ENCODE measurements at places on chromosomes 6 and 20. TPM values are rescaled to one million over a fixed set of nuclear protein-coding genes. Genes with fewer than 3 reads are reported as not detected.

DNA sequence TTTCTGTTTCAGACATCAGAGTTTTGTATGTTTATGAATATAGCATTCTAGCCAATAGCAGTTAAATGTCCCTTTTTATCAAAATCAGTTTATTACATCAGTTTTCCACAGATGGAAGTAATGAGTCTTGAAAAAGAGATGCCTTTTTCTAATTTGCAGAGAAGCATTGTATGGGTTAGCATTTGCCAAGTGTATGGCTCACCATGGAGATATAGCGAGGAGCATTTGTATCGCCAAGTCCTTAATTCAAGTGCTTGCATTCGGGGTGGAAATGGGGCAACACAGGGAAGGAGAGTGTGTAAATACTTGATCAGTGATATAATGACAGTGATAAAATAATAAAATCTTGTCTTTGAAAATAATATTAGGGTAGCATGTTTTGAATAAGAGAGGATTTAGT, 42.9 kb downstream of the TXLNB start:
- H3K27me3 ChIP-seq, result no peaks in the 10 kb centered on the region
- H3K36me3 ChIP-seq, result no peaks in the 10 kb centered on the region

DNA sequence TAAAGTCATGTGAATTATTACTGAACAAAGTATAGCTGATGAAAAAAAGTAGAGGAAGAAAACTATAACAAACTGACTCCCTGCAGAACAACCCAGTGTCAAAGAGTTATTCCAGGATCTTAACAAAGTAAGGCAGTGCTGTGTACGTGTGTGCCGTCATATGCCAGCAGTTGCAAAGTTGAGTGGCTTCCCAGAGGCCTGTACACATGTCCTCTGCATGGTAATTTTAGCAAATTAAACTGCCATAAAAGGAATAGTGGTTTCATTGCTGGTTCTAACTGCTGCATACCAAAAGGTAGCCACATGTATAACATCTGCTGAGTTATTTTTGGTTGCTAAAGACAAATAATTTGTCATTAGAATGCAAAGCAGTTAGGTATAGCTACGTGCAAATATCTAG, 44.8 kb downstream of the RIPOR2 start:
- no peaks in the 10 kb centered on the region for H3K4me1 ChIP-seq
- H3K27ac ChIP-seq, result no peak overlapping the region
- H3K4me3 ChIP-seq, result no peak overlapping the region

GRCh38 chr6:13431861-13432465, 55.4 kb downstream of the GFOD1 start:
- peak; percentile 50 for DNase-seq
- H3K4me3 ChIP-seq, result no peak overlapping the region
- H3K36me3 ChIP-seq, result no peaks in the 10 kb centered on the region
- H3K27me3 ChIP-seq, result no peaks in the 10 kb centered on the region

- no peaks in the 10 kb centered on the region for H3K36me3 ChIP-seq
- H3K27me3 ChIP-seq, result no peaks in the 10 kb centered on the region
- peaks cover 42% of the 10 kb centered on the region for H3K4me1 ChIP-seq
- DNase-seq, result no peak
These were observed 180.3 kb downstream of the NFATC2 start for GRCh38 chr20:51362254-51362653.

DNA sequence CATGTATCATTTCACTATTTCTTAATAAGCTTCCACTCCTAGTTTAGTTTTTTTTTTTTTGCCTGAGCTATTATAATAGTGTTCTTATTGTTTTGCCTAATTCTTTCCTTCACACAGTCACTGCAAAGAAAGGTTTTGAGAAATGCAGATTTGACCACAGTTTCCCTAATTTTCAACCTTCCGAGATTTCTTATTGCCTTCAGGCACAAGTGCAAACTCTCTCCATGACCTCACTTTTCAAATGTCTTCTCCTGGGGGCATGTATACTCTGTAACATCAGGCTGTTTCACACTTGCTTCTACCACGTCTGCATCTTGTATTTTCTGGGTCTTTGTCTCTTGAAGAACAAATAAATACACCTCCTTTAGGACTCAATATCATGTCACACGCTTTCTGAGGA, 339.0 kb upstream of the CITED2 start:
- no peaks in the 10 kb centered on the region for H3K27me3 ChIP-seq
- no peak overlapping the region for H3K27ac ChIP-seq
- H3K4me3 ChIP-seq, result no peak overlapping the region
- no peak for DNase-seq
- H3K4me1 ChIP-seq, result peaks cover 8% of the 10 kb centered on the region

MACROD2 gene
- total RNA-seq, result 2.4 TPM

DNA sequence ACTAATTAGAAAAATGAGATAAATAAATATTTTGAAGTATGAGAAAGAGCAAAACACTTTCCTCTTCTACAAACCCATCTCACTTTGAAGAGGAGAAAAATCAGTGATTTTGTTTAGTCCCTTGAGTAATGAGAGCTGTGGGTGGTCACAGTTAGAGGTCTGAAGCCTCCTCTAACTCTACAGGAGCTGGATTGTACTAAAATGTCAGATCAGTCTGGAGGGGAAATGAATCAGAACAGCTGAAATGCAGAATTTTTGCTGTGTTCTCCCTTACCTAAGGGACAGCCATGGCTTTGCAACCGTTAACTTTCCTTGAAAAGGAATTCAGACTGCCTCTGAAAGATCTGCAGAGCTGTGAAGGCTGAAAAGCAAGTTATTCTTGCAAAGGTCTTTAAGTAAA, 11.4 kb upstream of the RFPL4B start:
- H3K4me3 ChIP-seq, result no peak overlapping the region
- no peak for DNase-seq
- no peak overlapping the region for H3K27ac ChIP-seq
- H3K27me3 ChIP-seq, result no peaks in the 10 kb centered on the region
- H3K36me3 ChIP-seq, result no peaks in the 10 kb centered on the region

DNA sequence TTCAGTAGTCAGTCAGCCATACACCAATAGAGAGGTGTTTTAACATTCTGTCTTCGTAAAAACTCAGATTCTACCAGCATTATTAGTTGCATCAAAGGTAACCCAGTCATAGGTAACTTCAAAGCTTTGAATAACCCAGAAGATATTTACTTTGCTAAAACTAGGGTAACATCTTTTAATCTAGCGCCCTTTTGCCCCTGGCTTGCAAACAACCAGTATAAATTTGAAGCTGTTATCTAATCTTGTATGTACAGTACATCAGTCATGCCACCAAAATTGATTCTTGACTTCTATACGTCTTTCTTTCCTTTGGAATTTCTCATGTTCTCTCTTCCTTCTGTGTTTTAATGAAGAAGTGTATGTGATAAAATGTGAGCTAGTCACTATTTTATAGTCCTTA, 109.3 kb downstream of the LIN28B start:
- H3K4me1 ChIP-seq, result no peaks in the 10 kb centered on the region
- H3K27ac ChIP-seq, result no peak overlapping the region
- no peaks in the 10 kb centered on the region for H3K27me3 ChIP-seq
- no peak for DNase-seq
- H3K4me3 ChIP-seq, result no peak overlapping the region

DNA sequence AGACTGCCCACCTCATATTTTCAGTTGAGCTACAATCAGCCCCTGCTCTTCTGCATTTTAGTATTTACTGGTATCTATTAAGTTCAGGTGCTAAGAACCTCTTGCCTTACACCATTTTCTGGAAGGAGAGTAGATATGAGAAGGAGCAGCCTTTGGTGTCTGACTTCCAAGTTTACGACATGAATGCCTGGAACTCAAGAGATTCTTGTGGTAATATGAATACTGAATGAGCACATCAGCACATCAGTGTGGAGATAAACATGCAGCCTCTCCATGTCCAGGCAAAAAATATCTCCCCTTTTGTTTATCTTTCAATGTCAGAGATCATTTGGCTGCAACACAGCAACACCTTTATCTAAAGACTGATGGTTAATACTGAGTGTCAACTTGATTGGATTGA, 65.8 kb upstream of the THEMIS start:
- no peak overlapping the region for H3K27ac ChIP-seq
- no peak overlapping the region for H3K4me3 ChIP-seq
- DNase-seq, result peak; percentile 37
- H3K27me3 ChIP-seq, result no peaks in the 10 kb centered on the region

DNA sequence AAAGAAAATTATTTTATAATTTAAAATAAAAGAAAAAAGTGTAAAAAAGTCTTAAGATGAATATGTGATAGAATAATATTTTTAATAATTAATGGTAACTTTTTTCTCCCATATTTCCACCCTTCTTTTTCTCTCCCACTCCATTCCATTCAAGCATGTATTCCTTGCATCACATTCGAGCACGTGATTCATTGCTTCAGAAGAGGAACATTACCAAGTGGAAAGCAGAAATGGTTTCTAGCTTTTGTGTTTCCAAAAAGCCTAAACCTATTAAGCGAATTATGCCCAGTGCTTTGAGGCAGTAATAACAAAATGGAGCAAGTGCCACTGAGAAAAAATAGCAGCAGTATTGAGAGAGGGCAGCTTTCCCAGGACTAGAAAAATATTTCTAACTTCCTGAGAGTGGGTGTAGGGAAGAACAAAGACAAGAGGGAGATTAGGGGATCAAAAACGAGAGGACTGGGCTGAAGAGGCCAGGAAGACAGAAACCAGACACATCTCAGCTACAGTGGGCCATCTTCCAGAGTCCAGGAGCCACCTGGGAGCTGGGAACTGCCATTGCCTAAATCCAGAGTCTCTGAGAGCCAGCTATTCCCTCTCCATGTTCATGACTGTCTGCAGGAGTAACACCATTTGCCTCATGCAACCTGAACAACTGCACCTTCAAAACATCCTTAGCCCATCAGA, 15.0 kb upstream of the AKIRIN2 start:
- no peaks in the 10 kb centered on the region for H3K36me3 ChIP-seq
- H3K4me1 ChIP-seq, result peaks cover 10% of the 10 kb centered on the region
- H3K4me3 ChIP-seq, result no peak overlapping the region
- H3K27me3 ChIP-seq, result no peaks in the 10 kb centered on the region
- no peak overlapping the region for H3K27ac ChIP-seq

SMOC2 gene
- 0.93 TPM for total RNA-seq

GRCh38 chr20:63484236-63484635, 11.8 kb upstream of the KCNQ2 start:
- H3K27ac ChIP-seq, result no peak overlapping the region
- H3K4me1 ChIP-seq, result peaks cover 3% of the 10 kb centered on the region
- DNase-seq, result no peak
- H3K27me3 ChIP-seq, result peaks cover 7% of the 10 kb centered on the region
